Progenitor cell of endocrine pancreas (in vitro differentiated cells): ENCODE measurements at places on chromosomes 7 and 10.

DNA sequence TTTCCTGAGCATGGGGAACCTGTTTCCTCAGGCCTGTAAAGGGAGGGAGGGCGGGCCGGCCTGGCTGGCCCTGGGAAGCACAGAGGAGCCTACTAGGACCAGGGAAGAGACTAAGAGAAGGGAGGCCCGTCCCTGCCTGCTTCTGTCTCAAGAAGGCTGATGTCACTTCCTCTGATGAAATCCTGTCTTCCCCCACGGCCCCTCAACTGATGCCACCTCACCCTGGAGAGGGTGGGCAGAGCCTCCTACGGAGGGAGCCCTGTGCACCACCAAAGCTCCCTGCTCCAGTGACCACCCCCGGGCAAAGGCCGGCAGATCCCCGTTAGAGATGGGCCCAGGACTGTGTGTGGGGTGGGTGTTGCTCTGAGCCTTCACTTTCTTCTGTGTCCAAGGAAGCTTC, 1.0 kb upstream of the PILRA start:
- no peaks in the 10 kb centered on the region for H3K27me3 ChIP-seq
- DNase-seq, result no peak
- H3K4me3 ChIP-seq, result no peak overlapping the region
- H3K27ac ChIP-seq, result no peak overlapping the region
- H3K4me1 ChIP-seq, result no peaks in the 10 kb centered on the region
- peaks cover 3% of the 10 kb centered on the region for H3K36me3 ChIP-seq

DNA sequence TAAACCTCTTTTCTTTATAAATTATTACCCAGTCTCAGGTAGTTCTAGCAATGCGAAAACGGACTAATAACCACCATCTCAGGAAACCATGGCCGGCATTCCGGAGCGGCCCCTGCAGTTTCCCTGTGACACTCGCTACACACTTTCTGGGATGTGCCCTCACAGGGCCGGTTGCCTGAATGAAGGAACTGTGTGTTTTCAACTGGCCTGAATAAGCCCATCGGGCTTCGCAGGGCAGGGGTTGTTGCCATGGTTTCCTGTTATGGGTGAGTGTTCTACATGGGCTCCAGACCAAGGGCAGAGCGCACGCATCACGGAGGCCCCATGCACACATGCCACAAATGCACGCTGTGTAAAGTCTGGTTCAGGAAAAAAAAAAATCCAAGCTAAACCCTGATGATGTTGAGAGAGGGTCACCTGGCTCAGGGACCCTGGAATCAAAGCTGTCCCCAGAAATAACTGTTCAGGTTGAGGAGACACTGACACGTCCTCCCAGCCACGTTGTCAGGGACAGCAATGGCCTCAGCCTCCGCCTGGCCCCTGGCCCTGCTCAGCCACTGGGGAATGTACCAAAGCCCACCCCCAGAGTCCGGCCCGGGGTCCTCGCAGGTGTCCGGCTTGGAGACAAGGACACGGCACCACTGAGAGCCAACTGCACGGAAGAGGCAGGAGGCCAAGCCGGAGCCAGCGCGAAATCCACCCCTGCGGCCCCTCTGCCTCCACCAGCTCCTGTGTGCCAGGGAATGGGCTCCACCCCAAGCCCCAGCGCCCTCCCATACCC, 47.9 kb downstream of the STK32C start:
- H3K36me3 ChIP-seq, result no peaks in the 10 kb centered on the region
- no peak for DNase-seq
- H3K27me3 ChIP-seq, result peaks cover 17% of the 10 kb centered on the region
- H3K4me3 ChIP-seq, result no peak overlapping the region

- H3K4me3 ChIP-seq, result no peak overlapping the region
- no peaks in the 10 kb centered on the region for H3K4me1 ChIP-seq
- no peaks in the 10 kb centered on the region for H3K27me3 ChIP-seq
- DNase-seq, result peak; percentile 25
- no peak overlapping the region for H3K27ac ChIP-seq
Observed at GRCh38 chr10:103416436-103417147, 20.2 kb downstream of the PDCD11 start.

- no peaks in the 10 kb centered on the region for H3K36me3 ChIP-seq
- no peak for DNase-seq
- H3K27me3 ChIP-seq, result no peaks in the 10 kb centered on the region
- H3K27ac ChIP-seq, result no peak overlapping the region
Observed at GRCh38 chr10:81944609-81945008, 69.6 kb downstream of the NRG3 start.

- peak; percentile 11 for DNase-seq
- no peaks in the 10 kb centered on the region for H3K36me3 ChIP-seq
- H3K27ac ChIP-seq, result no peak overlapping the region
Observed at GRCh38 chr10:92242910-92243671, 47.8 kb downstream of the CPEB3 start.

DNA sequence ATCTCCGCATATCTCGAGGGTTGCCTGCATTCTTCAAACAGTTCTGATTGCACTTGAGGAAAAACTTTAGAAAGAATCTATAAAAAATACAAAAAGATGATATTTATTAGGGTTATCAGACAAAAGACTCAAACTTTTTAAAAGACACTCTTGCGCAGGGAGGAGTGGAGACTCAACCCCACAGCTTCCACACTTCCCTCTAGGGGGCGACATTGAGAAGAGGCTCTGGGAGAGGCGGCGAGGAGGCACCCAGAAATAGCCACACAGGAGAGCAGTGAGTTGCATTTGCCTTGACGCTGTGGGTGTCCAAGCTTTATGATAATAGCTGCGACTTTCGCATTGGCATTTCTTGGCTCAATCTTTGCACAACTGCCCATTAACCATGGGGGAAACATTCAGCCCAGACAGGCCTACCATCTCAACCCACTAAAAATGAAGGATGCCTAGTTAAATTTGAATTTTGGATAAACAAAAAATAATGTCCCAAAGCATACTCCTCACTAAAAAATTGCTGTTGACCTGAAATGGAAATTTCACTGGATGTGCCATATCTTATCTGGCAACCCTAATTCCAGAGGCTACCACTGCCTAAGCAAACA, 86.2 kb downstream of the EBF3 start:
- H3K4me3 ChIP-seq, result no peak overlapping the region
- no peak for DNase-seq
- peaks cover 4% of the 10 kb centered on the region for H3K4me1 ChIP-seq

- H3K27me3 ChIP-seq, result peaks cover 5% of the 10 kb centered on the region
- H3K36me3 ChIP-seq, result no peaks in the 10 kb centered on the region
- H3K4me1 ChIP-seq, result no peaks in the 10 kb centered on the region
- H3K4me3 ChIP-seq, result no peak overlapping the region
- no peak overlapping the region for H3K27ac ChIP-seq
Observed at GRCh38 chr10:92773776-92774175, 74.5 kb upstream of the EXOC6 start.

GRCh38 chr7:124071843-124072242, 39.0 kb upstream of the TMEM229A start:
- no peak overlapping the region for H3K4me3 ChIP-seq
- H3K27me3 ChIP-seq, result no peaks in the 10 kb centered on the region
- H3K36me3 ChIP-seq, result no peaks in the 10 kb centered on the region
- no peak overlapping the region for H3K27ac ChIP-seq

- H3K27ac ChIP-seq, result no peak overlapping the region
- peaks cover 20% of the 10 kb centered on the region for H3K27me3 ChIP-seq
- no peaks in the 10 kb centered on the region for H3K36me3 ChIP-seq
- no peak overlapping the region for H3K4me3 ChIP-seq
- no peak for DNase-seq
Observed at GRCh38 chr10:71770255-71770654, 3.1 kb downstream of the VSIR start.

DNA sequence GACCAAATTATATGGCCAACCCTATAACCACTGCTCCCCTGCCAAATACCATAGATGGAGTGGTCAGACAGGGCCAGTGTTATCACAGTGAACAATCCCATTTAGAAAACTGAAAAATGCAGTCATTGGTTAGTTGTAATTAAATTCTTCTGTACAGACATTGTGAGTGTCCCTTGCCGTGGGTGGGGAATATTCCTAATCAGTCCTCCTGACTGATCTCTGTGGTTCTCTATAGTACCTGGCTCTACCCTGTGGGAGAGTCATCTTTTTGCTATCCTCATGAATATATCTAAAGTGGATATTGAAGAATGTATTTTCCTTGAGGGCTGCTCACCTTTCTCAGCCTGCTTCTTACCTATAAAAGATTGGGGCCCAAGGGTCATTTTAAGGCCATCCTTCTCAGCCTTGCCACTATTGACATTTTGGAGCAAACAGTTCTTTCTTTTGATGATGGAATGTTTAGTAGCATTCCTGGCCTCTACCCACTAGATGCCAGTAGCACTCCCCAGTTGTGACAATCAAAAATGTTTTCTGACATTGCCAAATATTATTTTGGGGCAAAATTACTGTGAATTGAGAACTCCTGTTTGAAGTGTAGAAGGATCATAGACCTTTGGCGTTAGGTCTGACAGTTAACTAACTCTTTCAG, 110.2 kb downstream of the MAPK8 start:
- H3K27me3 ChIP-seq, result no peaks in the 10 kb centered on the region
- H3K36me3 ChIP-seq, result peaks cover 20% of the 10 kb centered on the region
- no peak for DNase-seq
- peak overlapping the region; percentile 69 for H3K27ac ChIP-seq

- no peaks in the 10 kb centered on the region for H3K4me1 ChIP-seq
- H3K27ac ChIP-seq, result no peak overlapping the region
- H3K4me3 ChIP-seq, result no peak overlapping the region
Observed at GRCh38 chr10:48711830-48712229, 27.2 kb downstream of the WDFY4 start.

DNA sequence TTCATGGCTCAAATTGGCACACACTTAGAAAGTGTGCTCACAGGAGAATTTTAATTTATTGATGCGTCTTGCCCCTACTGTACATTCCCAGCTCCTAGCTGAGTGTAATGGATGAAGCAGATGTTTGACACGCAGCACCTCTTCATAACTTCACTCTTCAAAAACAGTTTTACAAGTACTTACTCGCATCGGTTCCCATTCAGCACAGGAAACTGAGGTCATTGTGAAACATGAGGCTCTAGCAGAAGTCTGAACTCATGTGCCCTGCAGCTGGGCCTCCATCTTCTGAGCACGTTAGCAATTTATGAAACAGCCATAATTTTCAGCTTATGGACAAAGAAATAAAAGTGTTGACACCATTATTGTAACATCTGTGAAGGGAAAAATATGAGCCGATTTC, 558.9 kb upstream of the MGMT start:
- no peak overlapping the region for H3K27ac ChIP-seq
- H3K4me3 ChIP-seq, result no peak overlapping the region
- no peak for DNase-seq
- no peaks in the 10 kb centered on the region for H3K36me3 ChIP-seq
- no peaks in the 10 kb centered on the region for H3K4me1 ChIP-seq
- peaks cover 53% of the 10 kb centered on the region for H3K27me3 ChIP-seq

- no peak for DNase-seq
- H3K4me3 ChIP-seq, result no peak overlapping the region
- no peak overlapping the region for H3K27ac ChIP-seq
- peaks cover 6% of the 10 kb centered on the region for H3K4me1 ChIP-seq
- no peaks in the 10 kb centered on the region for H3K27me3 ChIP-seq
Observed at GRCh38 chr7:3000566-3000965, 43.1 kb downstream of the CARD11 start.

GRCh38 chr7:977326-978048, 2.1 kb upstream of the COX19 start:
- peak; percentile 61 for DNase-seq
- peak overlapping the region; percentile 98 for H3K27ac ChIP-seq
- H3K4me1 ChIP-seq, result peaks cover 34% of the 10 kb centered on the region
- H3K36me3 ChIP-seq, result no peaks in the 10 kb centered on the region
- H3K27me3 ChIP-seq, result no peaks in the 10 kb centered on the region
- H3K4me3 ChIP-seq, result peak overlapping the region; percentile 65

GRCh38 chr7:134443396-134444070, 15.4 kb downstream of the AKR1B1 start:
- H3K36me3 ChIP-seq, result peaks cover 22% of the 10 kb centered on the region
- no peaks in the 10 kb centered on the region for H3K4me1 ChIP-seq
- no peak overlapping the region for H3K27ac ChIP-seq
- no peak overlapping the region for H3K4me3 ChIP-seq
- DNase-seq, result no peak

- H3K36me3 ChIP-seq, result no peaks in the 10 kb centered on the region
- peaks cover 4% of the 10 kb centered on the region for H3K4me1 ChIP-seq
- H3K27ac ChIP-seq, result no peak overlapping the region
- no peaks in the 10 kb centered on the region for H3K27me3 ChIP-seq
Observed at GRCh38 chr7:82017334-82017943, 247.6 kb upstream of the HGF start.

- no peak for DNase-seq
- H3K27ac ChIP-seq, result no peak overlapping the region
- no peaks in the 10 kb centered on the region for H3K36me3 ChIP-seq
- H3K4me1 ChIP-seq, result no peaks in the 10 kb centered on the region
- H3K4me3 ChIP-seq, result no peak overlapping the region
Observed at GRCh38 chr7:134176037-134176350, 48.9 kb downstream of the LRGUK start.

GRCh38 chr10:47040681-47041080, 129.5 kb downstream of the PTPN20 start:
- no peak overlapping the region for H3K4me3 ChIP-seq
- H3K36me3 ChIP-seq, result no peaks in the 10 kb centered on the region
- peaks cover 24% of the 10 kb centered on the region for H3K27me3 ChIP-seq
- DNase-seq, result no peak

GRCh38 chr10:118596426-118597124, 1.1 kb upstream of the PRLHR start:
- peak overlapping the region; percentile 8 for H3K4me3 ChIP-seq
- H3K27ac ChIP-seq, result no peak overlapping the region
- no peaks in the 10 kb centered on the region for H3K36me3 ChIP-seq
- peaks cover 84% of the 10 kb centered on the region for H3K27me3 ChIP-seq

DNA sequence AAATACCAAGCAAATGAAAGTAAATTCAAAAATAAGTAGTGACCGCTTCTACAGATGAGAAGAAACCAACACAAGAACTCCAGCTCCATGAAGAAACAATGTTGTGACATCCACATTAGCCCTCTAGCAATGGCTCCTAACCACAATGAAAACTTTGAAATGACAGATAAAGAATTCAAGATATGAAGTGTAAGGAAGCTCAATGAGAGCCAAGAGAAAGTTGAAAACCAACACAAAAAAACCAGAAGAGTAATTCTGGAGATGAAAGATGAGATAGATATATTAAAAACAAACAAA, 68.2 kb upstream of the DDC start:
- DNase-seq, result no peak
- peaks cover 5% of the 10 kb centered on the region for H3K4me1 ChIP-seq
- H3K4me3 ChIP-seq, result no peak overlapping the region
- H3K27me3 ChIP-seq, result no peaks in the 10 kb centered on the region
- H3K27ac ChIP-seq, result no peak overlapping the region
- peaks cover 26% of the 10 kb centered on the region for H3K36me3 ChIP-seq

DNA sequence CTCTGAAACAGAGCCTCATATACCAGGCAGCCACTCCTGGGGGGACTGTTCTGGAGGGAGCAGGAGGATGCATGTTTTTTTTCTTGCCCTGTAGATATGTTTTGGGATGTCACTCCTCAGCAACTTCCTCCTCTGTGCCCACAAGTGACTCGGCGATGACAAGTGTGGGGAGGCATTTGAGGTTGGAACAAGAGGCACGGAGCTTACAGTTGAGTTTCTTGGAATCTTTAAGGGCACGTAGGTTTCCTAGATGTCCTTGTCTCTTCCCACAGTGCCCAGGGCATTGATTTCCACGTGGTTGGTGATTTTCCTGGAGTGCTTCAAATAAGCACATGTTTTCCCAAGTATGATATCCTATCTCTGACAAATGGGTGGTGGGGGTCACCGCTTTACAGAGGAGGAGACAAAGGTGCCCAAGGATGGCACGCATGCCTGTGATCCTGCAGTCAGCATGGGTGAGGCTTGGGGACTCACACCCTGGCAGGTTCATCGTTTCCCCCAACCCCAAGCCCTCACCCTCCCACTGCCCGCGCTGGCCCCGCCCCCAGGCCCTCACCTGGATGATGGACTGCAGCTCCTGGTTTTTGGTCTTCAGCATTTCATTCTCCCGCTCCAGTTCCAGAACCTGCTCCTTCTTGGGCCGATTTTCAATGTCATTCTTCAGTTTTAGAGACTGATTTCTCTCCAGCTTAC, 95.2 kb upstream of the GNA12 start:
- no peak for DNase-seq
- no peak overlapping the region for H3K4me3 ChIP-seq
- peaks cover 16% of the 10 kb centered on the region for H3K27me3 ChIP-seq
- peak overlapping the region; percentile 29 for H3K27ac ChIP-seq
- peaks cover 7% of the 10 kb centered on the region for H3K36me3 ChIP-seq
